Activated CD4-positive, alpha-beta T cell treated with anti-CD3 and anti-CD28 coated beads, Interleukin-2, amount 50 U/mL, for 1 hour (primary cell): ENCODE measurements at places on chromosomes 5 and 9.

- DNase-seq, result no peak
Observed at GRCh38 chr5:102277144-102277543, 18.9 kb downstream of the SLCO4C1 start.

DNA sequence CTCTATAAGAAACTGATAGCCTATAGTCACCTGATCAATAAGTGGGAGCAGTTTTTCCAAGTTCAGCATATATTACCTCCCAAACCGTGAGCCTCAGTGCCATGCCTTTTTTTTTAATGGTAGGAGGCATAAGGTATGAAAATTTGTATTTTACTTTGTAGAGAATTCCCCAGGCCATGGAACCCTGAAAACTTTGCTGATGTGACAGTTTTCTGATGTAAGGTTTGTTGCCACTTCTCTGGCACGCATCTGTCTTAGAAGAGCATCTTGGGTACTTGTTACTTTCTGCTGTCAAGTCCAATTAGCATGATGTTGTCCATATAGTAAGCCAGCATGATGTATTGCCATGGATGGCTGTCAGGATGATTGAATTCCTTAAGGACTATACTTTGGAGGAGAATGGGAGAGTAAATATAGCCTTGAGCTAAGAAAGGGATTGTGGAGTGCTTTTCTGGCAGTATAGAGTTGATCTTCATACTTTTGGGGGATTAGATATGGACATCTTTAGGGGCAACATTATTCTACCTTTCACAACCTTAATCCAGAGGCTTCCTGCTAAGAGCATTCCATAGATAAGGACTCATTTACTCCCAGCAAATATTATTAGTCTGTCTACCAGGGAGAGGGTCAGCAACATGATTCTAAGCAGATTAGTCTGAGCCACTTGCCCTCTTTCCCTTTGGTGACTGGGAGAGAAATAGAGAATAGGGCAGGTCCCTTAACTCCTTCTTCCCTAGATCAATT, 389.6 kb downstream of the YTHDC2 start:
- no peak for DNase-seq

DNA sequence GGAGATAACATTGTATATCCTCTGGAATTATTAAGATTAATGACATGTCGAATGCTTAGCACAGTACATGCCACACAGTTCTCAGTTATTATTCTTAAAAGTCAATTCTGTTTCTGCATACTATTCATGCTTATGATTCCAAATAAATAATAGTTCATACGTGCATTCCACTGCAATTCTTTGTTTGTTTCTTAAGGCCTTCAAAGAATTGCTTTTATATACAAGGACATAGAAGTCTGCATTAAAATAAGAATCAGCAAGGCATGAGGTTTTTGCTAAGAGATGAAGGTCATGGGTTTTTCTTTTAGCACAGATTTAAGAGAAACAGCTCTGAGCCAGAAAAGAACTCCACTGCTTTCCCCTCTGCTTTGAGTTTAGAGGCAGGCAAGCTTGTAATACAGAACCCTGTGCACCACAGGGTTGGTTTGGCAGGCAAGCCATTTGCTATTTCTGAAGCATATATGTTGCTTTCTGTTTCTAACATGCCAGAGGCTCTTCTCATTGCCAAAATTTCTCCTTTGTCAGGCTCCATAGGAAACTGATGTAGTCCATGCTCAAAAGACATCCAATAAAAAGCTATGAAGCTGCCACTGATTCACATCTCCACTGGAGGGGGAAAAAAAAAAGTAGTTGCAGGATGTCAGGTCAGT, 420.6 kb upstream of the TYRP1 start:
- no peak for DNase-seq

- DNase-seq, result no peak
Observed at GRCh38 chr9:112503170-112503569, 16.5 kb downstream of the KIAA1958 start.

DNA sequence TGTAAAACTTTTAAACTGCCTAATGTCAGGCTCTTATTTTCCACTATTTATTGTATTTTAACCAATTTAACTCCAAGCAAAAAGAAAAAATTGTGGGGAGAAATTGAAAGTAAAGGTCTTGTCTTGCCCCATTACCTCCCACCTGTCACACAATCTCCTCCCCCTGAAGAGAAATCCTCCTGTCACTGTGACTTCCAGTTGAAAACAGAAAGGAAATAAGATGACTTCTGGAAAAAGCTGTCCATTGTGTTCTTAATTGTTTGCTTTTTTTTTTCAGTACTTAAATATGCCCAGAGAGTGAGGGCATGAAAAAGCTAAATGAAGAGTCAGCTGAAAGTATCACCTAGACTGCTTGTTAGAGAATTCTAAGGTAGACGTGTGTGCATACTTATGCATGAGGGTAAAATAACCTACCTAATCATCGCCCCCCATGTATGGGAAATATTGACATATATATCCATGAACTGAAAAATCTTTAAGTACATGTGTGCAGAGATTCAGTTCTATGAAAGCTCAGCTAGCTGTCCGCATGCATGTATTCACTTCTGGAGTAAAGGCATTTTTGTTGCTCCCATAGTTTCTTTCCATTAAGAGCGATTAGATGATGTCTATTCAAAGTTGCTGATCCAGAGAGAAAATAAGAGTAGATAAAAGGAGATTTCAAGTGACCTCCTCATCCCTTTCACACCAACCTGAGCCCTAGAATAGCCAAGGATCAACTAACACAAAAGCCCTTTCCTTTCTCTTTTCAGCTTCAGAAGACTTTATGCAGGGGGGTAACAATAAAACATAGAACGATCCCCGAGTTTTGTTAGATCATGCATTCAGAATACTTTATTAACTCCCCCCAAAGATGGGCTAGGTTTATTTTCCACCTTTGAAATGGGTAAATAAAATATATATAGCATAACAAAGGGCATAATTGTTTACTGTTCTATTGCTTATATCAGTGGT, 5.3 kb downstream of the NR2F1-AS1 start:
- DNase-seq, result no peak

GRCh38 chr9:131062969-131063368, 33.4 kb upstream of the AIF1L start:
- no peak for DNase-seq

GRCh38 chr5:18465833-18466681, 831.8 kb downstream of the TAF11L14 start:
- DNase-seq, result no peak

- no peak for DNase-seq
Observed at GRCh38 chr5:87570366-87570765, 157.6 kb upstream of the CCNH start.

- DNase-seq, result no peak
Observed at GRCh38 chr9:33297432-33297831, 7.1 kb downstream of the NFX1 start.

GRCh38 chr5:81579262-81579924, 171.5 kb downstream of the SSBP2 start:
- DNase-seq, result no peak

DNA sequence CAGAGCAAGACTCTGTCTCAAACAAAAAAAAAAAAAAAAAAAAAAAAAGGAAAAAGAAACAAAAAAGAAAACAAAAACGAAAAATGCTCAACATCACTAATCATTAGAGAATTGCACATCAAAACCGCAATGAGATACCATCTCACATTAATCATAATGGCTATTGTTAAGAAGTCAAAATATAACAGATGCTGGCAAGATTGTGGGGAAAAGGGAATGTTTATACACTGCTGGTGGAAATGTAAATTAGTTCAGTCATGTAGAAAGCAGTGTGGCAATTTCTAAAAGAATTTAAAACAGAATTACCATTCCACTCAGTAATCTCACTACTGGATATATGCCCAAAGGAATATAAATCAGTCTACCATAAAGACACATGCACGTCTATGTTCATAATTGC, 50.4 kb upstream of the PRR16 start:
- DNase-seq, result no peak

GRCh38 chr5:174503461-174504265, 220.7 kb upstream of the MSX2 start:
- DNase-seq, result no peak

DNA sequence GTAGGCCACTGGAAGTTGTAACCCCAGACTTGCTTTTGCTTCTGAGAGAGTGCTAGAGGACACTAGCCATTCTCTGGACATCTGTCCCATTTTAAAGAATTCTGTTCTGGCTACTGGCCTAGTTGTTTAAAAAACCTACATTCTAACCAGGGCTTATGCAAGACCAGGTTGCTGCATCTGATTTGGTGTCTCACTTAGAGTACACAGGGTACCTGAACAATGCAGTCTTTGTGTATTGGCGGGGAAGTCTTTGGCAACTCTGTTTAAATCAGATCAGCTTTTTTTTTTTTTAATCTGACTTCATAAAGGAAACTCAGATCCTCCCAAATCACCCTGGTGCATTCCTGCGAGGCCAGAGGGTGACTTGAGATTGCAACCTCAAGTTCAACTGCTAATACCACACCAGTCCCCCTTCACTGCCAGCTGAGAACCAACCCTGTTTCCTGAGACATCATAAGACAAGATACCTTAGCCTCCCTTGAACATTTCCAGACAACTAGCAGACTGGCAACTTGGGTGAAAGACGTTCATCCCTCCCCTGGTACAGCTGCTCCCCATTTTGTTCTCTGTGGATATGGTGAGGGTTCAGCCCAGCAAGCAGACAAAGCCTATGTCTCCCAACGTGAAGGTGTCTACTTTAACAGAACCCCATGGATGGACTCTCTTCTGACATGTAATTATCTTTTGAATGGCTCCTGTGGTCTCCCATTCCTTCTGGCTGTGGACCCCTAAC, 27.0 kb downstream of the SKP1 start:
- DNase-seq, result no peak

DNA sequence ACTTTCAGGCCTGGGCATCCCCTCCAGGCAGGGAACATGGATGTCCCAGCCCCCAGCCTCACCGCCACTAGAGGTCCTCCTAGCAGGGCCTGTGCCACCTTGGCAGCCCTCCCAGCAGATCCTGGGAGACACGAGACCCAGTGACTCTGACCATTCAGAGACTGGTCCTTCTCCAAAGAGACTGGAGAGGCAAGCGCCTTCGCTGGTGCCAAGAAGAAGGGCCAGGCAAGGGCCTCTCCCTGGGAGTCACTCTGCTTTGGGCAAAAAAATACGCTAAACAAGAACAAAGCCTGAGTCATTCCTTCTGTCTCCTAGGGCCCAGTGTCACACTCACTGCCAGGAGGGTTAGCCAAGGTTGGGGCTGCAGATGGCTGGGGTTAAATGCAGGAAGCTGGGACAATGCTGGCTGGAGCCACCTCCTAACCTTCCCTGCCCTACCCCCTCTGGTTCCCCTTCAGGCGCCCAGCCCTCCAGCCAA, 35.3 kb upstream of the SMIM23 start:
- no peak for DNase-seq

DNA sequence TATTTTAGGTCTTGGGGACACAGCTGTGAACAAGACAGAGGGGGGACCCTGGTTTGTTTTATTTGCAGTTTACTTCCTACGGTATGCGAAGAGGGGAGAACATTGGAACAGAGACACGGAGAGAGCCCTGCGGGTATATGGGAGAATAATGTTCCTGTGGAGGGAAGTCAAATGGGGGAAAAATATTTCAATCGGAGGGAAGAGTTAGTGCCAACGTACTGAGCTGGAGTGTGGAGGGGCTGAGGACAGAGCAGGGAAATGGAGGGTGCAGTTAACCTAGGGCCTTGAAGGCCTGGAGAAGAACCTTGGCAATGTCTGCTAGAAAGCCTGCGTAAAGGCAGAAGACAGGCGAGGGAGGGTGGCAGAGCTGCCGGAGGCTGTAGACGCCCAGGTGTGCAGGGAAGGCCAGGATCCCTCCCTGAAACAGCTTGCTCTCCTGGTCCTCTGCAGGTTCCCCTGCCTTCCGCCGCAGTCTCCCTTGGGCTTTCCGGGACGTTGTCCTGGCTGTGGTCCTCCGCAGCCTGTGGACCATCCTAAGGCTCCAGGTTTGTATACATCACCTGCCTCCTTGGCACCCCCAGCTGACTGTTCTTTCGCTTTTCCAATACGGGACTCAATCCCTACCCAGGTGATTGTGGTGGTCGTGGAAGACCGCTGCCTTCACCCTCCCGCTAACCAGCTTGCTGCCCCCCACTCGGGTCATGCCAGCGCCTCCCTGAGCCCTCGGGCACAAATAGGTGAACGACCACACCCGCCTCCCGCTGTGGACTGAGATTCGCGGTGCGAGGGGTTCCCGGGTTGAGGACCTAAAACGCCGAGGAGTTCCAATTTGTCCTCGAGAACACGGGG, 1.9 kb upstream of the RACK1 start:
- no peak for DNase-seq

- DNase-seq, result no peak
Observed at GRCh38 chr5:139985733-139986132, 57.4 kb downstream of the NRG2 start.

GRCh38 chr9:5593904-5594303, 35.0 kb upstream of the RIC1 start:
- no peak for DNase-seq

- DNase-seq, result no peak
Observed at GRCh38 chr5:35671541-35672295, 54.1 kb downstream of the SPEF2 start.

DNA sequence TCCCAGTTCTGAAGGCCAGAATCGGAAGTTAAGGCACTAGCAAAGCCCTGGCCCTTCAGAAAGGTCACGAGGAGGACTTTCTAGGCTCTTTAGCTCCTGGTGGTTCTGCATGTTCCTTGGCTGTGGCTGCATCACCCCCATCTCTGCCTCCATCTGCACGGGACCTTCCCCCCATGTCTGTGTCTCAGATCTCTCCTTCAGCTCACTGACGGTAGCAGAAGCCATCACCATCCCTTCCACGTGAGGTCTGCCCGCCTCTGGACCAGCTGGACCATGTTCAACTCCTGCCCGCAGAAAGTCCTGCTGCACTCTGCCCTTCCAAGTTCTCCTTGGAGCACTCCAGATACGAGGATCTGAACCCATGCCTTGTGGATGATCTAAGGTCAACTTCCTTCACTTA, 242.9 kb upstream of the IRX1 start:
- no peak for DNase-seq

DNA sequence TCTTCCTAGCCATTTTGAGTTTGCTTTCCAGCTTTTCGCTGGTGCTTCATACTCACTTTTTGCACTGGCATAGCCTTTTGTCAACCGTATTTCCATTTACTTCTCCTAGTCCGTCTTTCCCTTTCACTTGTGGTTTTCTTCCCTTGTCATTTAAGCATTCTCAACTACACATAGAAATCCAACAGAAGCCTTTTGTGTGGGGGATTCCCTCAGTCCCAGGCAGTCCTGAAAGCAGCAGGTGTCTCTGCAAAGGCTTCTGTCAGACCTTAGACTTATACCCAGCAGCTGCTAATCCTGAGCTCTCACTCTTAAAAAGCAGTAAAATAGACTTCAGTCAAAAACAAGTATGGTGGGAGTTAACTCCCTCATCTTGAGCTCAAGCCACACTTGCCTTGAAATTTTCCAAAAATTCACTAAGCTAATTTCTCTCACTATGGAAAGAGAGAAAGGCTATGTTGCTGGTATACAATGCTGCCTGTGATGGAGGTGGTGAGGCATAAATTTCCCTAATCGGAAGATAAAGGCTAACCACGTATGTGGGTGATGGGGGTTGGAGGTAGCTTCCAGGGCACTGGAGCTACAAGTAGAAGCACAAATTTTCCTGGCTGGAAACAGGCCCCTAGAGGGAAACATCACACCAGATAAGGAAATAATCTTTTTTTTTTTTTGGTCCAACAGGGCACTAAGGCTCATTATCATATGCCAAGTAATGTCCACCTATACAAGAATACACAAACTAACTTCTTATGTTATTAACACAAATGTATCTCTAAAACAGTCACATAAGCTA, 34.8 kb upstream of the IFNK start:
- DNase-seq, result no peak
